ENCODE measurements at places on chromosomes 1 and 21.

DNA sequence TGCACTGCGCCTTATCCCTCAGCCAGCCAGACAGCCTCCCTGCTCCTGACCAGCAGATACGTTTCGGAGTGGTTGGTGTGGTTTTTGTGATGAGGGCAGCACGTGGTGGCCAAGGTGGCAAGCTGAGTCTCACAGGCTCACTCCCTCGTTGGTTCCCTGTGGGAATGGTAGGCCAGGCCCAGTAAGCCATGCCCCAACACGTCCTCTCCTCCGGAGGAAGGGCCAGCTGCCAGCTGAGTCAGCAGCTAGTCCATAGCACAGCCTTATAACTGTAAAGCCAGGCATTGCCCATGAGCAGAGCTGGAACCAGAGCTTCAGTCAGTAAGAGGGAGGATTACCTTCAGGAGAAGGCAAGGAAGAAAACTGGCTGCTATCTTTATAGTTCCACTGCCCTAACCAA is 29.5 kb downstream of the SZRD1 start:
- DNase-seq, result no peak

DNA sequence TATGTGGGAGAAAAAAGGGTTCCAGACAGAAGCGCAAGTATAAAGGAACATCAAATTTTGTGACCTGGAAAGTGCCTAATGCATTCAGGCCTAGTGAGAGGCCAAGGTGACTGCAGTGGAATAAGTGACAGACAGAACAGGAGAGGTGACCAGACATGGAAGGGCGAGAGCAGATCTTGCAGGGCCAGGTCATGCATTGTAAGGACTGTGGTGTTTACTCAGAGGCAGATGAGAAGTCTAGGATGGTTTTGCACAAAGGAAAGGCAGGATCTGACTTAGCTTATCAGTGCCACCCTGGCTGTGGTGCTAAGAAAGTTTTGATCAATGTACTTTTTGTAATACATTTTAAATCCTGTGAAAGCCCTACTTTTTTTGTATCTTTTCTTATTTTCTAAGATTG is 34.1 kb upstream of the AHCYL1 start:
- DNase-seq, result no peak

- DNase-seq, result no peak
These were observed 16.1 kb upstream of the EDARADD start for GRCh38 chr1:236377832-236378535.

DNA sequence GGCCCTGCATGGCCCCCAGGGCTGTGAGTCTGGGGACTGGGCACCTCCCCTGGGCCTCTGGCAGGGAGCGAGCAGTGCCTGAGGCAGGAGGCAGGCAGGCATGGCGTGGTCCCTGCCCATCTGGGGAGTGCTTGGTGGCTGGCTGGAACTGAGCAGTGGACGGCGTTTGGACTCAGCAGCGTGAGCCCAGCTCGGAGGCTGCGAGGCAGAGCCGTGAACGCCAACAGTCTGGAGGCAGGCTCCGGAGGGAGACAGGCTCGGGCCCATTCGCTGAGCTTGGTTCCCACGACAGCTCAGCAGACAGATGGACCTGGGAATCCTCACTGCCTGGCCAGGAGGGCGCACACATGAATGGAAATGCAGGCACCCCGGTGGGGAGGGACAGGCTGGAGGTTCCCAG is 160.7 kb upstream of the POU3F1 start:
- no peak for DNase-seq

GRCh38 chr1:204889681-204890383 is 19.2 kb downstream of the NFASC start:
- DNase-seq, result peak; percentile 2

DNA sequence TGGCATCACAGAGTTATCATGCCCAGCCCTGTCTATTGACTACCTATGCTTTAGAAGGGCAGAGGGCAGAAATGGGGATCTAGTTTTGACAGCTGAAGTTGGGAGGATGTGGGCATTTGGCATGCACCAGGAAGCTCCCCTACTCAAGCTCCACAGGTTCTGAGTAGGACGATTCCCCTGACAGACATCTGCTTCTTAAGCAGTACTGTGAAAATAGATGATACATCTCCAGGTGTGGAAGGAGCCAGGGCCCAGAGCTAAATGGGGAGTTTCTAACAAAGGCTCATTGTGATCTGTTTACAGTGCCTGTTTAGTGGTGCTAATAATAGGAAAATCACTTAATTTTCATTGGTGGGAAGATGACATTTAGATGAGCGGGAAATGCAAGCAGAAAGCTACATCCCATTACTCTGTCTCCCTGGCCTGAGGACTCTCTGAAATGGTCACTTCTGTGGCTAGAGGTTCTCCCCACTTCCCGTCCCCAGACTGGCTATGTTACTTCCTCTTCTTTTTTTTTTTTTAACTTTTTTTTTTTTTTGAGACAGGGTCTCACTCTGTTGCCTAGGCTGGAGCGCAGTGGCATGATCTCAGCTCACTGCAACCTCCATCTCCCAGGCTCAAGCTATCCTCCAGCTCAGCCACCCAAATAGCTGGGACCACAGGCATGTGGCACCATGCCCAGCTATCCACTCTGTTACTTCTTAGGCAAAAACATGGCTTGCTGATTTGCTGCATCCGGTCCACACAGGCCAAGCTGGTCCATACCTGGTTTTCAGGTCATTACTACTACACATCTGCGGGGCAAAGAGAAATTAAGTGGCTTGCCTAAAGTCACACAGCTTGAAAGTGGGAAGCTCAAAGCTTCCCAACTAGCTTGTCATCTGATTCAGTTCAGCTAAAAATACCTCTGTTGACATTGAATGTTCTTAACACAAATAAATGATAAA is 23.2 kb upstream of the CNIH3 start:
- DNase-seq, result peak; percentile 54

GRCh38 chr1:226185141-226186036 is 1.2 kb downstream of the ACBD3 start:
- DNase-seq, result peak; percentile 19

GRCh38 chr1:89966656-89967055 is 28.3 kb upstream of the ZNF326 start:
- DNase-seq, result peak; percentile 64

GRCh38 chr1:92848201-92848600 is 16.4 kb downstream of the RPL5 start:
- no peak for DNase-seq

DNA sequence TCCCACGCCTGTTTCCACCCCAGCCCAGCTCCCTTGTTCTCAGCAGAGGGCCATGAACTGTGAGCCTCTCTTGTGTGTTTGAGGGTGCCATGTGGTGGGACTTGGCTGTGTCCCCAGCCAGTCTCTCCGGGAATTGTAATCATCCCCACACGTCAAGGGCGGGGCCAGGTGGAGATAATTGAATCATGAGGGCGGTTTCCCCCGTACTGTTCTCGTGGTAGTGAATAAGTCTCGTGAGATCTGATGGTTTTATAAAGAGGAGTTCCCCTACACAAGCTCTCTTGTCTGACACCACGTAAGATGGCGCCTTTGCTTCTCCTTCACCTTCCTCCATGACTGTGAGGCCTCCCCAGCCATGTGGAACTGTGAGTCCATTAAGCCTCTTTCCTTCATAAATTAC is 57.2 kb upstream of the COL6A2 start:
- no peak for DNase-seq

Measured in common myeloid progenitor, CD34-positive (primary cell).